ENCODE measurements at places on chromosomes 6 and 20.

GRCh38 chr20:56801971-56802755 is 173.1 kb downstream of the TFAP2C start:
- DNase-seq, result no peak

DNA sequence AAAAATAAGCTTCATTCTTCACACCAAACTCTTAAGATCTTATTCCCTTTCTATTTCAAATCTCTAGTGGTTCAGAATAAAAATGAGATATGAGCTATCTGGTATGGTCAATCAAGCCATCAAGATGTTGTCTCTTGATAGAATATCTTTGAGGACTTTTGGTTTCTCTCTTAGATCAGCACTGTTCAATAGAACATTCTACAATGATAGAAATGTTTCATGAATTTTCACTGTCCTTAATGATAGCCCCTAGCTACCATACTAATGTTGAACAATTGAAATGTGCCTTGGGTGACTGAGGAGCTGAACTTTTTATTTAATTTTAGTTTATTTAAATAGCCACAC is 24.1 kb upstream of the HINT3 start:
- DNase-seq, result no peak

GRCh38 chr20:63544958-63545516 is 2.5 kb downstream of the SRMS start:
- no peak for DNase-seq

GRCh38 chr20:19090332-19090731 is 122.1 kb upstream of the SLC24A3 start:
- DNase-seq, result no peak

- DNase-seq, result no peak
Measured at GRCh38 chr6:160999516-160999915, 7.9 kb downstream of the MAP3K4 start.

DNA sequence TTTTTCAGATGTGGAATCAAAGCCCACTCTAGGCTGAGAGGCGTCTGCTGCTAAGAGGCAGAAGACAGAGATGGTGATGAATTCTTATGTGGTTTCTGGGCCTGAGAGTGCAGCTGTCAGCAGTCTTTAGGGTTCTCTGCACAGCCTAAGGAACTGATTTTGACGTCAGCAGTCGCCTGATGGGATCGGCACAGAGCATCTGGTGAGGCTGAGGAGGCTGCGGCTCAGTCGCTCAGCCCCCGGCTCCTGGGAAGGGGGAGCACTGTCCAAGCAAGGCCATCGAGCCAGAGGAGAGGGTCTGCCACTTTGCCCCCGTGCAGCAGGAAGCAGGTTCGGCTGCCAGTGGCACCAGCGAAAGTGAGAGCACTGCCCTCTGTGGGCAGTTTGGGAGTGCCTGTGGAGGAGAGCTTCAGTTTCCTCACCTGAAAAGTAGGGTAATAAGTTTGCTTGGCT is 92.5 kb downstream of the TCP11 start:
- DNase-seq, result no peak

Measured in stimulated activated CD4-positive, alpha-beta T cell treated with anti-CD3 and anti-CD28 coated beads, Interleukin-1b, Interleukin-23, amount 100 ng/mL, for 1 hour (primary cell).